ENCODE measurements at places on chromosomes 6 and 20. TPM values are rescaled to one million over a fixed set of nuclear protein-coding genes. Genes with fewer than 3 reads are reported as not detected.

INSM1 gene
- total RNA-seq = not detected

BTNL2 gene
- not detected for total RNA-seq

HLA-G gene
- 0.10 TPM for total RNA-seq

HMGCLL1 gene
- total RNA-seq = 4.8 TPM

RIMS1 gene
- 1.8 TPM for total RNA-seq

SRF gene
- total RNA-seq = 12.5 TPM

CNR1 gene
- total RNA-seq = 1.8 TPM
